Regular cardiac myocyte (primary cell): ENCODE measurements at places on chromosomes 4 and X. TPM values are rescaled to one million over a fixed set of nuclear protein-coding genes. Genes with fewer than 3 reads are reported as not detected.

The ARHGAP6 gene
- total RNA-seq, result 4.4 and 4.8 TPM in 2 replicates

The ZNF732 gene
- 0.28 and 1.2 TPM in 2 replicates for total RNA-seq

The PGAM4 gene
- not detected in 2 replicates for total RNA-seq

The HSD17B13 gene
- under 0.01 TPM in 1 of 2 replicates, not detected in the other for total RNA-seq

The CXCL13 gene
- not detected in 2 replicates for total RNA-seq

The LRP2BP gene
- total RNA-seq, result 0.58 and 0.85 TPM in 2 replicates
